ENCODE measurements at places on chromosomes 7 and 10.

DNA sequence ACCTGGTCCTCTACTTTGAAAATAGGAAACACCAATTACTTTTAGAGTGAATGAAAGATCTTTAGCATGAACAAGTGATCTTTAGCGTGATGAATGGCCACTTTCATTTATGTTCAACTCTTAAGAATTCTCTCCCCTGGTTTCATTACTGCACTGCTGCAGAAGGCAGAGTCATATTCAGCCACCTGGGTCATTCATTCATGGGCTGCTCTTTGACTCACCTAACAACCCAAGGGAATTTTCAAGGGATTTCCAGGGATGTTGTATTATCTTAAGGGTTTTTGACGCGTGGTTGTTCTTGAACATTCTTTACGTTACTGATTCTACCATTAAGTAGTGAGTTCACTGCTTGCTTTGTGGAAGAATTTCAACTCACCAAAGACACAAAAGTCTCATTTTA lies 87.3 kb upstream of the STK17A start:
- ATAC-seq: no peak

DNA sequence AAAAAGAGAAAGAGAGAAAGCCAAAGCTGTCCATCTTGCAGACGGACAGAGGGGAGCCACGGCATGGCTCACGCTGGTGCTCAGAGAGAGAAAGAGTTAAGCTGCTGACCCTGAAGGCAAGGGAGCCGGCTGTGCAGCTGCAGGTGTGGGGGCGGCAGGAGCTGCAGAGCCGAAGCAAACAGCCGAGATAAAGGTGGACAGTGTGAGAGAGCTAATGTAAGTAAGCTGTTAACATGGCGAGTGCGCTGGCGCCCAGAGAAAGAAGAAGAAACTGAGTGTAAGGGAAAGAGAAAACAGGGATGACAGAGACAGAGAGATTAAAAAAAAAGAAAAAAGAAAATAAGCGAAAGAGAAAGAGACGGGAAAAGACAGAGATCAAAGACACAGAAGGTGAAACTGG lies 18.2 kb downstream of the COL17A1 start:
- ATAC-seq: no peak

GRCh38 chr10:14656052-14656730 lies 118.5 kb downstream of the FAM107B start:
- no peak for ATAC-seq

GRCh38 chr10:49292565-49293207 lies 6.3 kb upstream of the C10orf71 start:
- ATAC-seq: no peak

GRCh38 chr7:8507566-8507965 lies 74.2 kb downstream of the NXPH1 start:
- ATAC-seq: no peak

DNA sequence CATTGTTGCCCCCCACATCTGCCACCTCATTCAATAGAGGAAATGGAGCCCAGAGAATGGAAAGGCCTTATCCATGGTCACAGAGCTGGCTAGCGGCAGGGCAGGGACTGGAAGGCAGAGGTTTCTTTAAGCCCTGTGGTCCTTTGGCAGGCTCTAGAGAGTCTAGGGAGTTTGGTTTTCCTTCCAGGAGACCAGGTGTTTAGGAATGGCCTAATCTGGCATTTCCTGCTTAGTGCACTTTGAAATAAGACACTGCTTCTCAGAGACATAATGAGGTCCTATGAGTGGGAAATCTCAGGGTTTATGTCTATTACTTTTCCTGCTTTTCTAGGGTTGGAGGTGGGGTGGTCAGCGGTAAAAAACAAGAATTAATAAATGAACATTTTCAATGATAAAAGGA lies 6.1 kb downstream of the MARVELD1 start:
- no peak for ATAC-seq

DNA sequence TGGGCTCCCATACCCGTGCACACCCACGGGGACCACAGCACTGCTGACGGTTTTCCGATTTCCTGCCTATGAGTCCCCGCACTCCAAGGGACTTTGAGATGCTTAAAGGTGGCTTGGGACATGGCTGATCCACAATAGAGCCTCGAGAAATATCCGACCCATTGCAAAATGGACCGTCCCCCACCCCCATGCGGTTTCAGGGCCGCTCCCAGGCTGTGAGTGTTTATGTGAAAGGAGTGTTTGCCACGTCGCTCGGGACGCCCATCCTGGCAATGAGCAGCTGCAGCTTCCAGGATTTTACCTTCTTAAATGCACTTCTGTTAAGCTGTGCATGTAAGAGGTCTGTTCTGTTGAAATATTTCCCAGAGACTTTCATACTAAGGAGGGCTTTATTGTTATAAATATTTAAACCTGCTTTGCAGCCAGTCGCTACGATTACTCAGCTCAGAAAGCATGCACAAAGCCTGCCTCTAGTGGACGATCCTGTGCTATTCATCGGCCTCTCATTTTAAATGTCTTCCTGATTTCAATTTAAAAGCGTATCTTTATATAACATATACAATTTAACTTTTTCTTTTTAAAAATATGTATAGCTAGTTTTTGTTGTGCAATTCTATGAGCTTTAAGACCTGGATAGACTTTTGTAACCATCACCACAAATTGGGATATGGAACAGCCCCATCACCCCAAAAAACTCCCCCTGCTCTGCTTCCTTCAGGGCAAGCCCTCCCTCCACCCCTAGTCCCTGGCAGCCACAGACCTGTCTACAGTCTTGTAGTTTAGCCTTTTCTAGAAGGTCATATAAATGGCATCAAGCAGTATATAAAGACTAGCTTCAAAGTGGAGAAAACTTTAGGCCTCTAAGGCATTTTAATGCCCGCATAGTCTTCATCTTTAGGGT lies 418.3 kb downstream of the PAXIP1 start:
- ATAC-seq: no peak

Measured in gastroesophageal sphincter (tissue), 4 donors.